ENCODE measurements at places on chromosomes 7 and 10. TPM values are rescaled to one million over a fixed set of nuclear protein-coding genes. Genes with fewer than 3 reads are reported as not detected.

- no peak for DNase-seq
These were observed 239.6 kb downstream of the DNAJB6 start for GRCh38 chr7:157576415-157576814.

- peak; percentile 57 for DNase-seq
These were observed 14.0 kb downstream of the DNAJB12 start for GRCh38 chr10:72340510-72341261.

DNA sequence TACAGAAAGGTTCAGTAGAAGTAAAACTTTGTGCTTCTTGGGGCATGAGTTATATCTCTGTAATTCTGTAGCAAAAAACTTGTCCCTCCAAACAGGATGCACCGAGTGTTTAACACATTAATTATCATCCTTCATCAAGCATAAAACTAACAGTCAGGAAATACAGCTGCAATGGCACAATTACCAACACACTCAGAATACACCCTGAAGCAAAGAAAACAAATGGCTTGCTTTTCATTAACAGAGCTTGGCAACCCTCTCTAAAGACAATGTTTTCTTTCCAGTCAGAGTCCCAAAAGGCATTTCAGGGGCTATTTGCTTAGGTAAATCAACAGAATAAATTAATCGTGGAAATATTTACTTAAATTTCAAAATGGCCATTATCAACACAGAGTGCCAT is 107.7 kb downstream of the ICA1 start:
- DNase-seq, result no peak

- DNase-seq, result no peak
These were observed 7.4 kb downstream of the CLDN3 start for GRCh38 chr7:73762659-73762999.

The KDM7A gene
- 19.5 TPM for total RNA-seq

DNA sequence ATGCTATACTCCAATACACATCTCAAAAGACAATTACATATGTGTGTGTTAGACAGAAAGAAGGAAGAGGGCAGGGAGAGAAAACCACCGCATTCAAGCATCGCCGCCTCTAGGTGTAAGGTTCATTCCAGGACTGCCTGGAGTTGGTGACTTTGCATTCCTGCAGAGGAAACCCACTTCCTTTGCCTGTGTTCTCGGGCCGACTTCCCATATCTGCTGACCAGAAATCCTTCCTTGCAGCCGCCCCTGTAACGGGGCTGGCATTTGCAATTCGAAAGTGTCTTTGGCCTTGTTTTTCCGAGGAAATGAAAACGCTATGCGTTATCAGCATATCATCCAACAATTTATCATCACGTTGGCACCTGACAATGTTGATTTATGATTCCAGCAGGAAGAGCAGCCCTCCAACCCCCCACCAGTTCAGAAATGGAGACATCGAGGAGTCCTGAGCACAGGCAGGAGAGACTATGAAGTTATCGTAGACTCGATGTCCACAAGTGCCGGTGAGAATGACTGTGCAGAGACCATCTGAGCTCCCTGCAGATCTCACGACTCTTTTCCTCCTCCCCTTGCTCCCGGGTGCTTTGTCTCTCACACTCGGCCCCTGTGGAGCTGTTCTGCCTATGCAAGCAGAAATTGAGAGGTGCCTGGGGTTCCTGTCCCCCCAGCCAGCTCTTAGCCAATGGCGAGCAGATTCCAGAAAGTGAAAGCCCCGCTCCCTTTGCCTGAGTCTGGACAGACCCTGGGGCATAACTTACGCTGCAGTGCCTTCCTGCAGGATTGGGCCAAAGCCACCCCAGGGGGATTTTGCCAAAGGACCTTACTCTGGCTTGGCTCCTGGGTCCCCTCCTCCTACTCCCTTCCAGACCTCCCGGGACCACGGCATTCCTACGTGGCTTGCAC is 68.9 kb upstream of the FOXK1 start:
- peak; percentile 38 for DNase-seq

GRCh38 chr10:127210936-127211466 is 14.6 kb upstream of the INSYN2A start:
- DNase-seq, result no peak

The NPTX2 gene
- 121 TPM for total RNA-seq

The SEC24C gene
- total RNA-seq, result 88.4 TPM

DNA sequence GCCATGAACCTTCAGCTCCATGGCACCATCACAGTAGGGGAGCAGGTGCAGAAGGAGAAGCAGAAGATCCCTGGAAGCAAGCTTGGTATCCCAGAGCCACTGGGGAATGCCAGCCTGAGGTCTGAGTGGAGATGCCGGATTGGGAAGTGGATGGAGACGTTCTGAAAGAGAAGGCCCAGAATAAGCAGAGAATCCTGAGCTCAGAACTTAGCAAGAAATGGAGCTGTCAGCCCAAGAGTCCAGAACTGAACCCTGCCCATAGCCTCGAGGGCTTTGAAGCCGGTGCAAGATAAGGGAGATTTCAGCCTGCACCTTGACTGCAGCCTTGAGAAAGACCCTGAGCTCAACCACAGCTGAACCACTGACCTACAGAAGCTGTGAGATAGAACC is 13.9 kb upstream of the GDF10 start:
- DNase-seq, result no peak

GRCh38 chr10:60176925-60177324 is 212.8 kb downstream of the ANK3 start:
- no peak for DNase-seq

- DNase-seq, result no peak
These were observed 5.0 kb upstream of the CALML5 start for GRCh38 chr10:5504146-5505072.

The UTF1 gene
- total RNA-seq, result not detected

DNA sequence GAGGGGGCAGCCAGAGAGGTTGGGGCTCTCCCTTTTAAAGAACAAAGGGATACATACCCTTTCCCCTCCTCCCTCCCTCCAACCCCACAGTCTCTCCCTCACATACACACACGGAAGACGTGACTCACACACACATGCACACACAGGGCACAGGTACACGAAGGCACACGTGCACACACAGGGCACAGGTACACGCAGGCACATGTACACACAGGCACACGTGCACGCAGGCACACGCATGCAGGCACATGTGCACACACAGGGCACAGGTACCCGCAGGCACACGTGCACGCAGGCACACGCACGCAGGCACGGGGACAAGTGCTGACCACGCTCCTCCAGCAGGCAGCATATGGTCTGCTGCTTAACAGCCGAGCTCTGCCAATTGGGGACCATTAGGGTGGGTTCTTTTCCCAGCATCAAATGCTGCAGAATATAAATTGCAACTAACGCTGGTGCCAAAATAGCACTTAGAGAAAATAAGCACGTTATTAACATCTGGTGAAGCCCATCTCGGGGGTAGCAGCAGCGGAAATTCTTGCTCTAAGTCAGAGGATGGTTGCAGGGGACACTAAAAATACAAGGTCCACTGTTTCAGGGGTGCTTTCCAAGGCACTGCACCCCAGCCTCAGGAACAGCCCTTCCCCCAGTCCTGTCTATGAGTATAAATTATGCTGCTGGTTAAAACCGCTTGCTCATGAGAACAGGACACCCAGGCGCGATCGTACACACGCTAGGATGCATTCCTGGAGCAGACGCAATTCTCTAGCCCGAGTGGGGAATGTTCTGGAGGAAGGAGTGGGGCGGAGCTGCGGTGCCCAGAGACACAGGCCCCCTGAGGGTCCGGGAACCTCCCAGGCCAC is 55.2 kb upstream of the TNRC18 start:
- DNase-seq, result no peak

DNA sequence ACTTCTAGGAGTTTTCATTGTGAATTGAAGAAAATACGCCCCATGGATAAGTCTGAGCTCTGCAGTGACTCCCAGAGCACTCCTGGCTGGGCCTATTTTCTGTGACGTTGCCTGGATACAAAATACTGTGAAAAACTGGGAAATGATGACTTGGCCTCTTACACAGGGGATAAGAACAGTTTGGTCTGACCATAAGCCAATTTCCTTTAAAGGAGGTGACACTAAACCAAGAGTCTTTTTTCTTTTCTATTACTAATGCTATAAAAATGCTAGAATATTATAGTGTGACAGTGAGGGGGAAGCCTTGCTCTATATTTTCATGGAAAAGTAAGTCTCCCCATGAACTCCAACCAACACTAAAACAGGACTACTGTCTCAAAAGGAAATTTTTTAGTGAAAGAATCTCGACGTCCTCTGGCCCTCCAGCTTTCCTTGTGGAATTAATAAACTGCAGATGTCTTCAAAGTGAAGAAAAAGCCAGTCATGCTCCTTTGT is 45.5 kb downstream of the MYOF start:
- DNase-seq, result peak; percentile 89

DNA sequence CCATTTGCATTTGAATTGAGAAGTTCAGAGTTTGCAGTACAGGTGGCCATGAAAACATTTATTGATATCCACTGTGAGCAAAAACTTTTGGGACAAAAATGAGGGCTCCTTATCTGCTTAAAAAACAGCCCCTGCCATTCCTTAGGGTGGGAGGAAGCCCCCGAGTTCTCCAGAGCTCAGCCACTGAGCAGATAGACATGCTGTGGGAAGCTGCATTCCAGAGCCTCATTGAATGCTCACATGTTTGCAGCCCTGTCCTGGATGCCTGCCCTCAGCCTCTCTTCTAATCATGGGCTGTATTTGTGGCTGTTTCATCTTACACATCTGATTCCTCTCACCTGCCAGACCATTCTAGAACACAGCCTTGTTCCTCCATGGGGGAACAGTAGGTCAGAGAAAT is 33.3 kb downstream of the PLPP4 start:
- no peak for DNase-seq

- DNase-seq, result no peak
These were observed 39.8 kb downstream of the SLC35B4 start for GRCh38 chr7:134276951-134277350.

The LBX1 gene
- total RNA-seq, result 11.7 TPM

All from myocyte (in vitro differentiated cells).